ENCODE measurements at places on chromosomes 7 and 10.

DNA sequence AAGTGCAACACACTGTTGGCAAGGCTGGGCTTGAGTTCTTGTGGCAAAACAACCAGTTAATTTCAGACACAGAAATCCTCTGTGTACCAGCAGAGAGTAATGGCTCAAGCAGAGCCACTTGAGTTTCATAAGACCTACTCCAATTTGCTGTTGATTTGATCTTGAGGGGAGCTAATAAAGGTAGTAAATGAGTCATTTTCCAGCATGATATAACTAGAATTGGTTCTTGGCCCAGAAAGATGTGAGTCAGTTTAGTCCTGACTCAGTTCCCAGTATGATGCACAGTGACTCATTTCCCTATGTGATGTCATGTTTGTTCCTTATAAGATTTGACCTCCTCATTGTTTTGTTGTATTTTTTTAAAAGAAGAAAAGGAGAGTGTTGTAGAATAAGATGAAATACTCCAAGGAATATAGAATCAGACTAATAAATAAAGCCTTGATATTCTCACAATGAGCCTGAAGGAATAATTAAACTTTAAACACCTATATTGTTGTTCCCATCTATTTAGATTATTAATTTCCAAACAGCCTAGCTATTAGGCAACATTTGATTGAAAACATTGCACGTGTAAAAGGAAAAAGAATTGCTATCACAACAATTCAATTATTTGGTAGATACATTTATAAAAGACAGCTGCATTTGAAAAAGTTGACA is 186.2 kb downstream of the REEP3 start:
- peak; percentile 97 for DNase-seq

- DNase-seq: no peak
These were observed 14.6 kb downstream of the SVIL start for GRCh38 chr10:29620112-29620690.

DNA sequence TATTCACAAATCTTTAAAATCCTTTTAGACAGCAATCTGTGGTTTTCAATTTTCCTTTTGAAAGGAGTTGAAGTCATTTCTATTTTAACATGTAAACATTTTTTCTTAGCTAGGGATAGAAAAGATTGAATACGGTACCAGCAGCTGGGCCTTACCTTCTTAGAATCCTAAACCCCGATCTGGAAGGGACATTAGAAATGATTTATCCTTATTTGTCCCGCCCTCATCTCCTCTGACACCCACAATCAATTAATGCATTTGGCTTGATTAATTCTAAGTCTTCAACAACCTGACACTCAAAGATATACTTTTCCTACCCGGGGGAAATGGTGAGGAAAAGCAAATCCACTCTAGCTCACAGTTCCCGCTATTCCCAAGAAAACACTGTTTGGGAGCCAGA is 100.4 kb downstream of the SORCS1 start:
- no peak for DNase-seq

- DNase-seq: no peak
These were observed 21.1 kb upstream of the MAP3K8 start for GRCh38 chr10:30412901-30413300.

DNA sequence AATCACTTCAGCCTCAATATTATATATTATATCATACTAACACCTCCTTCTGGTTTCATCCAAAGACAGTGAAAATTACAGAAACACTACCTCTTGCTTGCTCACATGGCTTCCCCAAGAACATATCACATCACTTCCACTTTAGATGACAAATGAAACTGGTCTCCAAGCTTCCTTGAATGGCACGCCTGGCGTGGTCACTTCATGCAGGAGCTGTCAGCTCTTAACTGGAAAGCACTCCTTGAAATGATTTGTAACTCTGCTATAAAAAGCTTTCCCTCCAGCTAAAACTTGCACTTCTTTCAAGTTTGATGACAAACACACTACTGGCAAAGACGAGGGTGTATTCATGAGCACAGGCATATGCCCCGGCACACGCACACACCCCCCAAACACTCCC is 84.1 kb upstream of the INHBA start:
- DNase-seq: no peak

GRCh38 chr7:49102411-49102810 is 178.1 kb downstream of the CDC14C start:
- DNase-seq: no peak

- no peak for DNase-seq
These were observed 20.8 kb upstream of the PAX2 start for GRCh38 chr10:100724531-100725027.

- no peak for DNase-seq
These were observed 63.2 kb downstream of the LMBR1 start for GRCh38 chr7:156829669-156830336.

Data from bone marrow (tissue), 2 donors.